NCI-H2029 (cell line): ENCODE measurements at places on chromosomes 6 and 20.
A peak's percentile ranks its signal among the peaks of the same experiment; 100 is the strongest.

- no peak for DNase-seq
Measured at GRCh38 chr20:19624221-19624965, 133.7 kb upstream of the RIN2 start.

- no peak for DNase-seq
Measured at GRCh38 chr6:104625536-104625935, 234.2 kb downstream of the HACE1 start.

DNA sequence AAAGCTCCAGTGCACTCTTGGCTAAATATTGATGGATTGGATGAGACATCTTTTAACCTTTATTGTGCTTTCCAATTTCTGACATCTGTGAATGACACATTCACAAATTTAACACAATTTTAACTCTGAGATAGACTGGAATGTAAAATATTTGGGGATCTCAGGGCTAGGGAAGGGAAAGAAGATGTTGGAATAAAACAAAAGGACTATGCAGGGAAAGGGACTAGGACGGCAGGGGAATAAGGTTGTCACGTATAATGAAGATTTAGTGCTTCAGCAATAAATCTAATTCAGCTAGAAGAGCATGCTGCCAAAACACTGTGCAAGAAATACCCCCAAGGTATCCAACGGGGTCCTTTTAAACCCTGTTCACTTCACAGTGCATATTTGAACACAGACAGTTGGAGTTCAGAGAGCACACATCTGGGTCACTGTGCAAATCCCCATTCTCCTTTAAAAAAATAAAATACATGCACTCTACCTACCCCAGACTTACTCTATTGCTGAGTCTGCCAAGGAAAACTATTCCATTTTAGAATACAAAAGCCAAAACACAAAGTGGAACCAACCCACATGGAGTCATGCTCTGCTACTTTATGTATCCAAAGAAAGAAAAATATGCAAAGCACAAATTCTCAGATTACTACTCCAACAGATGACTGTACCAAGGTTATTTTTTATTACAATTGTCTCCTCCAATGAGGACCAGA is 151.0 kb upstream of the RSPO3 start:
- DNase-seq: no peak

- no peak for DNase-seq
Measured at GRCh38 chr6:21521276-21521675, 72.3 kb upstream of the SOX4 start.

GRCh38 chr6:111267764-111268333 is 180.5 kb downstream of the SLC16A10 start:
- DNase-seq: no peak

DNA sequence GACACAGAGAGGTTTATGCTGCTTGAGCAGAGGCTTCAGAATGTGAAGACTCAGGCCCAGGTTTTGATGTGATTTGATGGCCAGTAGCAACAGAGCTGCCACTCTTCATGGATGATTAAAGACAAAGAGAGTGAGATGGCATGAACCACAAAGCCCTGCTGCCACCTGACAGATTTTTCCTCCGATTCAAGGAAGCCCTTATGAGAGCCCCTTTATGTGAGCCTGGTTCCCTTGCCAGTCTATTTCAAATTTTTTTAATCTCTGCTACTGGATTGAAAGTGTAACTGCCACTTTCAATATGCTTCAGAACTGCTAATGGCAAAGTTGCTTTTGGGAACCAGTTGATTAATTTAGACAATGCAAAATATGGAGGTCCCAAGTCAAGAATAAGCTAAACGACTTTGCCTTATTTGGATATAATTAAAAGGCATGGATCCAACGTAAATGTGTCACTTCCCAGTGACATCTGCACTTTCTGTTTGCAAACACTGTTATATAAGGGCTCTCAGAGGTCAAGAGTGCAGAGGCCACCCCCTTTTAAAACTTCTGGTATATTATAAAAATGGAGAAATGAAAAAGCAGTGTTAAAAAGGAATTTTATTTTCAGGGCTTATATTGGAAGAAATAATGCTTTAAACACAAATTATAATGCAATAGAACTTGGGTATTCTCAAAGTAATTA is 238.9 kb upstream of the FLRT3 start:
- DNase-seq: no peak

- DNase-seq: no peak
Measured at GRCh38 chr6:5149159-5149704, 64.1 kb downstream of the PPP1R3G start.

DNA sequence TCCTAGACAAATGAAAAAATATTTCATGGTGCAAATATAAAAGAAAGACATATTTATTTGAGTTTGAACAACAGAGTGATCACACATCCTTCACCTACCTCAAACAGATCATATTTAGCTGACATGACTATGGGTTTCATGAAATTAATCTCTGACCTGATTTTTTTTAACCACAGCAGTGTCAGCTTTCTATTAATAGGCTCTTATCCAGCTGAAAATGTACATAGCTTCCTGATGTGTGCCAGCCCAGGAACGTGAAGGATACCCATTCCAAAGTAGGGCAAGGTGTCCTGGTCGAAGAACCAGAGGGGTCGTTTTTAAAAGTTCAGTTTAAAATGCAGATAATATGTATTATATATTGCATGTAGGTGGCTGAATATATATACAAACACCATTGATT is 19.8 kb downstream of the TRDN start:
- peak; percentile 15 for DNase-seq

DNA sequence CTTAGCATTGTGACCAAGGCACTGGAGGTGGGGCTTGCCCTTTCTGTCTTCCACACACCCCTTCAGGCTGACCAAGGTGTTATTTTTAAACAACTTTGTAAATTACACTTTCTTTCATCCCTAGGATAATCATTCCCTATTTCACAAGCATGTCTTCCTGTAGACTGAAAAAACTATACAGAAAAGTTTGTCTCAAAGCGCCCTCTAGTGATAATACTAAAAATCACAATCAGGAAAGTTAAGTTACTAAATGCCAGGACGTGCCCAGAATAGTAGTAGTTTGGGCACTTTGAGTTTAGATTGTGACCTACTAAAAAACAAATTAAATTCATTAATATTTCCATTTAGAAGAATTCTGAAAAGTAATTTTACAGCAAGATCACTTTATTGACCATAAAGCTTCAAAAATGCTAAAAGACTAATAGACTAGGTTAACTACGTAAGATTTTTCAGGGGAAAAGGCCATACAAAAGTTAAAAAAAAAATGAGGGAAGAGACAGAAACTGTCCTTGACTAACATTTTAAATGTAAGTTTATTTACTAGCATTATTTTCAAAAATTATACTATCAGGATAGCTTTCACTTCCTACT is 123.3 kb upstream of the DUSP22 start:
- DNase-seq: peak; percentile 68

- peak; percentile 96 for DNase-seq
Measured at GRCh38 chr6:113182370-113183141, 674.6 kb upstream of the MARCKS start.

DNA sequence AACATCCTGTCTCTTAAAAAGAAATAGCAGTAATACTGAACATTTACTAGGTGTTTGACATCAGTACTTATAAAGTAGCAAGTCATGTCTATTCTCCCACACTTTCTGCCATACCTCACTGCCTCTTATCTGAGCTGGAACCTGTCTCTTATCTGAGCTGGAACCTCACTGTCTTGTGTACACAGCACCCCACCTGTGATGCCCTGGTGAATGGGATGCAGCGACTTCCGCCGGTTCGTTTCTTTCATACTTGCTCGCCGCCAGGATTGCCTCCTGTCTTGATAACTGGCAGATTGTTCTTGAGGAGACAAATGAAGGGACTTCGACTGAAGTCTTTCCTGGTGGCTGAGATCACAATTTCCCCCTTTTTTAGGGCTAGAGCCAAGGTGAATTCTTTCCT is 2.9 kb downstream of the DSN1 start:
- DNase-seq: no peak

DNA sequence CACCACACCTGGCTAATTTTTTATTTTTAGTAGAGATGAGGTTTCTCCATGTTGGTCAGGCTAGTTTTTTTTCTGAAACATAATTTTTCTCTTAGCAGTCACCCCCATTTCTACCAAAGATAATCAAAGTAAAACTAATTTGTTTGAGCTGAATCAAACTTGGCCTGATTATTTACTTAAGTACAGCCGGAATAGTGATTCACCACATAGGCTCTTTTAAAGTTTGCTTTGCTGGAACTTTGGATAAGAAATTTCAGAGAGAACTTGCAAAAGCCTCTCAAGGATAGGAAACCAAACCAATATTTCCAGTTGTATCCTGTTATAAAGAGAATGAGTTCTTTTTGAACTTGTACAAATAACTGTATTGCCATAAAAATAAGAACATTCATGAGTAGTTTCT is 105.0 kb upstream of the SYNCRIP start:
- no peak for DNase-seq

DNA sequence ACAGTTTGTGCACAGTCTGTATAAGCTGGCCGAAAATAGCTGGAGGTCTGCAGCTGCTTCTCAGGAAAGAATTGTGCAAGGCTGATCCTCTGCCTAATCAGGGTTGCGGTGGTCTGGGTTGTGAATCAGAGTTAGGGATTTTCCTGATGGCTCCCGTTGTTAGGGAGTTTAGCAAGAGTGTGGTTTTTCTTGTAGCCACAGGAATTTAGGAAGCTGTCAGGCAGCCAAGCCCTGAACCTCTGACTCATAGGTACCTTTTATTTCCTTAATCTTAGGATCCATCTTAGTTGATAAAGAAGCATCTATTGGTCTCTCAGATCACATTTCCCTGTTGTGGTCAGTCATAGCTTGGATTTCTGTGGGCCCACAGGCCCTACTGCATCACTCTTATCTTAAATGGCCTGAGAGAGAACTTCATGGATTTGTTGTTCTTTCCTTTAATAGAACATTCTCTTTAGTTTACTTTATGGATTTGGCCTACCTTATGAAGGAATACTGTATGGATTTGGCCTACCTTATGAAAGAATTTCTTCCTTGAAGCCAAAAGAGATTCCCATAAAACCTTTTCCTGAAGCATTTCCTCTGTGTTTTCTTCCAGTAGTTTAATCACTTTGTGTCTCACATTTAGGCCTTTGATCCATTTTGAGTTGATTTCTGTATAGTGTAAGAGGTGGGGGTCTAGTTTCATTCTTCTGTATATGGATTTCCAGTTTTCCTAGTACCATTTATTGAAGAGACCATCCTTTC is 10.3 kb downstream of the KIF25 start:
- no peak for DNase-seq

DNA sequence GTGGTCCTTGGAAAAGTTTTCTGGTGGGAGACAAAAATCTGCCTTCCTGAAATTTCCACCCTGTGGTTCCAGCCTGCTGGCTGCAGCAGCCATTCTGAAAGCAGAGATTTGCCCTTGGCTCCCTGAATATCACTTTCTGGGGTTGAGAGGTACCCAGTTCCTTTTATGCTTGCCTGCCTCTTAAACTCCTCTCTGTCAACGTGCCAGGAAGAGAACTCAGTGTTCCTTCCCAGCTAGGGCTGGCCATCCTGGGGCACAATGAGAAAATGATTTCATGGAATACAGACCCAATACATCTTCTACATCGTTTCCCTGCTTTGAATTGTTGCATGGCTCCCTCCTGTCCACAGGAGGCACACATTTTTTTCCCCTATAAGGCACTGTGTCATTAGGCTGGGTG is 1.6 kb upstream of the DSN1 start:
- DNase-seq: no peak

DNA sequence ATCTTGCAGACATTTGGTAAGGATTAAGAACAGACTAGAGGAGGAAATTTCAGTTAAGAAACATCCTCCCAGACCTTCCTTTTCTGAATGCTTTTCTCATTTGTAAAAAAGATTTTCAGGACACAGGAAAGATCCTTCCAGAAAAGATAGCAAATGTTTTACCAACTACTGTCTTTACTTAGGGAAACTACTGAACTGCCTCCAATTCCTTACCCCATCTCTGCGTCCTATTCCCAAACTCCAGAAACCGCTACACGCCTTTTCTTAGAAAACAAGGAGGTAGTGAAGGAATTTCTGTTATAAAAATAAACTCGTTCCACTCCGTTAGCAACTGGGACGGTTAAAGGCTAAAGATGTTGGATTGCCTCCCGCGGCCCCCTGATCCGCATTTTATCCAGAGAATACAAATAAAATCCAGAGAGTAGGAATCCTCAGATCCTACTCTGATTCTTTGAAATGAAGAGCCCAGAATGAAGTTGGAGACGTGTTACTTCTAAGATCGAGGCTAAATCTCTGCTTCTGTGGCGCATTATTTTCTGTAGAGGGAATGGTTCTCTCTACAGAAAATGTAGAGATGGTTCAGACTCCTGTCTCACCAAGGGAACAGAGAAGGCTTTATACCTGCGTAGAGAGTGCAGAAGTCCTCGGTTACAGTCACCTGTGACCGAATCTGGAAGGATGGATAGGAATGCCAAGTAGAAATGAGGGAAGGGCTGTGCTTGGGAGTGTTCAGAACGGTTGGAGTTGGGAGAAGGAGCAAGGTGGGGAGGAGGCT is 133.0 kb downstream of the GPX5 start:
- DNase-seq: no peak

DNA sequence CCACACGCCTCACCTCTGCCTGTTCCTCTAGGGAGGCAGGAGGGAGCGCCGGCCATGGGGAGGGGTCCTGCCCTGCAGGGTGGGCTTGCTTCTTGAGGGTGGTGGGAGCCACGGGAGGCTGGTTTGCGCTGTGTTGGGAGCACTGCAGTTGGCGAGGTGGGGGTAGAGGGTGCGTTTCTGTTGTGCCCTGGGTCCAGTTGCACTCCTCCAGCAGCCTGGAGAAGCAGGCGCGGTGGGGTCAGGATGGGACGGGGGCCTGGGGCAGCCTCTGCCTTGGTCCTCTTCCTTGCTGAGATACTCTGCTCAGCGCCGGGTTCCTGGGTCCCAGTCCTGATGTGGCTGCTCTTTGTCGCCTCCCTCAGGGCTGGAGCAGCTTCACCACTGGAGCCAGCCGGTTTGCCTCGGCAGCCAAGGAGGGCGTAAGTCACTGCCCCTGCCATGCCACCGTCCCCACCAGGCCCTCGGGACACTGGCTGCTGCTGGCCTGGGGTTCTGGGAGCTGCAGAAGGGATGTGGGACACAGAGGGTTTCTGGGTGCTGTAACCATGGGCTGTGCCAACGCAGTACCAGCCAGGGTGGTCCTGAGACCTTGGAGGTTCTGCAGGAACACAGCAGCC is 8.4 kb downstream of the ARFGAP1 start:
- DNase-seq: no peak

- no peak for DNase-seq
Measured at GRCh38 chr20:62740286-62741141, 31.9 kb downstream of the NTSR1 start.

DNA sequence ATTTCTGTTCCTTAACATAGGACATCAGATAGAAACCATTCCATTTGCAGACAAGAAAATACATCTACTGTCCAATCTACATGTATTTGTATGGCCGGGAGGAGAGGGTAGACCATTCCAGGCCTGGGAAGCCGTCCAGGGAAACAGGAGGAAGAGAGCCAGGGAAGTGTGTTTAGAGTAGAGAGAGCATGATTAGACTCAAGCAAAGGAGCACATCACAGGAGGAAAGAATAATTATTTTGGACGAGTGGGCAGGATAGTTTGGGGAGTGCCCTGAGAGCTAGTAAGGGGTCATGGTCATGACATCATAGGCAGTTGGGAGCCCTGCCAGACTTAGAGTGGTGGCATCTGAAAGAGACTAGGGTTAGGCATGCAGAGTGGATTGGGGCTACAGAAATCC is 250.0 kb downstream of the HIVEP2 start:
- DNase-seq: no peak

GRCh38 chr6:148471624-148472159 is 129.1 kb downstream of the SASH1 start:
- no peak for DNase-seq
